Left renal pelvis (tissue), 4 donors: ENCODE measurements at places on chromosomes 16 and 17. TPM values are rescaled to one million over a fixed set of nuclear protein-coding genes. Genes with fewer than 3 reads are reported as not detected.

DNA sequence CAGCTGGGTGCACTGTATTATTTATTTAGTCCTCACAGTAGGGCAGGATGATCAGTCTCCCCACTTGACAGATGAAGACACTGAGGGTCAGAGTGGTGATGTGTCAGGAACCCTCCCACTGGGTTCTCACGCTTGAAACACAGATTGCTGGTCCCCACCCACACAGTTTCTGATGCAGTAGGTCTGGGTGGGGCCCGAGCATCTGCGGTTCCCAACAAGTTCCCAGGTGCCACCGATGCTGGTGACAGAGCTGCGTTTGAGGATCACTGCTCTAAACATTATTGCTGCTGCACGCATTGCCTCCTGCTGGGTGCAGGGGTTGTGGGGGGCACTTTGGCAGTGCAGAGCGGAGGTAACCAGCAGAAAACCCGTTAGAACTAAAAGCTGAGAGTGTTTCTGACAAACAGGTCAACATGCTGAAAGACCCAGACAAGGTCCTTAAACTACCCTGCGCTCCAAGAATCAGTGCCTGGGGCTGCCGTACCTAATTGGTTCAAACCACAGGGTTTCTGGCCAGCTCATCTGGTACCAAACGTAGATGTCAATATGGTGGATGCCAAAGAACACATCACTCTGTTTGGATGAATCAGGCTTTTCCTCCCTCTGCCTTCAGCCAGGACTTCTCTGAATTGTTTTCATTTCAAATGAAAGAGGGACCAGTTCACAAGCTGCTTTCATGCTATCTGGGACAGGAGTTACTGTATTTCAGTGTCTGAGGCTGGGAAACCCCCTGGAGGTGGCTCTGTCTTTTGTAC is 76.0 kb downstream of the ABCC1 start:
- no peak for DNase-seq

DNA sequence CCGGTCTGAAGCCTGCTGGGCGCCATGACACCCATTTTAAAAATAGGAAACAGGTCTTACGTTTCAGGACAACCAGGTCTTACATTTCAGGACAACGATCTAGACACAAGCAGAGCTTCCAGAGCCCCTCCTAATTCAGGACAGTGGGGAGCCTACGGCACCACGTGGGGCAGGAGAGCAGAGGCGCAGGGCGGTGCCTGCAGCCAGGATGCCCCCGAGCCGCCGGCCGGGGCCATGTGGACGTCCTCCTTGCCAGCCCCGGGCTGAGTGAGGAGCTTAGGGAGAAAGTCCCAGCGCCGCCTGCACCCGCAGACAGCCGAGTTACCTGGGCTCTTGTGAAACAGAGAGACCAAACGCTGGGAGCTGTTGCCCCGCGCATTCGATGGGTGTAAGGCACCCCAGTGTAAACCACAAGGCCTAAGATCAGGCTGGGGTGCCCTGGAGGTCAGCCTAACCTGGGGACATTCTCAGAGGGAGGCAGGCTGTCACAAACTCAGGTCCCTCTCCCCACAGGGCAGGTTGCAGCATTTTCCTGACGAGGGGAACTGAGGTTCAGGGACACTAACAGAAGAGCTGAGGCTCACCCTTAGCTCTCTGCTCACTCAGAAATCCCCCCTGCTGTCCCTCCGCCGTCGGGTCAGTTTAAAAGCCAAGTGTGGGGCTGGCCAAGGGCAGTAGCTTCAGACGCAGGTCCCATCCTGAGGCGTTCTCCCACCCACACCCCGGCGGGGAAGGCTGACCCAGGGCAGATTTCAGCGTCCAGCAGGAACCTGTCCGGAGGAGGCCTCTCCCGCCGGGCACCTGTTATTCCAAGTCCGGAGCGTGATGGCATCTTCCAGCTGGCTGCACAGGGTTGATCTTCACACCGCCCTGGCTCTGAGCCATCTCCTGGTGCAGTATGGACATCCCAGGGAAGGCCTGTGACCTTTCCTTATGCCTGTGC is 1.8 kb upstream of the NOTUM start:
- DNase-seq = no peak

- no peak for DNase-seq
These were observed 6.2 kb downstream of the PHF12 start for GRCh38 chr17:28944862-28945741.

DNA sequence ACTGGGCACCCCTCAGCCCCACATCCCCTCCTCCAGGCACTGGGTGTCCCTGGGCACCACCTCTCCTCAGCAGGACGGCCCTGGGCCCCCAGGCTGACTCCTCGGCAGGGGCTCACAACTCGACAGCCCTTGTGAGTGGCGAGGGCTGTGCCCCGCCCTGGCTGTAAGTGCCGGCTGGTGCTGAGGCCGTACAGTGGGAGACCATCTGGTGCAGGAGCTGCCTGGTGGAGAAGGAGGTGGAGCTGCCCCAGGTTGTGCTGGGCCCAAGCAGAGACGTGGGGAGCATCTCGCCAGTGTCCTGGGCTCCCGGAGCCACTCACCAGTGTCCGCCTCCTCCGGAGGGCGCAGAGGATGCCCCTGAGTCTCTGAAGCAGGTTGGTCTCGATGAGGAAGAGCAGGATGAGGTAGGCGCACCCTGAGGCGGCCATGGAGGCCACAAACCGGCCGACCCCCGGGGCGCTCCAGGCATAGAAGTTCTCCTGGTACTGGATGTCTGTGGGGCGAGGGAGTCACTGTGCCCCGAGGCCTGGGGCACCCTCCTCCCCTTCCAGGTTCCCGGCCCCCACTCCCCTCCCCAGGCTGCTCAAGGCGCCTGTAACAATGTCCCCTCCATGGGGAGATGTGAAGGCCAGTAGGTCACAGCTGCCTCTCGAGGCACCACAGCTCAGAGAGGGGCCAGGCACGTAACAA is 15.1 kb upstream of the RNPS1 start:
- no peak for DNase-seq

DNA sequence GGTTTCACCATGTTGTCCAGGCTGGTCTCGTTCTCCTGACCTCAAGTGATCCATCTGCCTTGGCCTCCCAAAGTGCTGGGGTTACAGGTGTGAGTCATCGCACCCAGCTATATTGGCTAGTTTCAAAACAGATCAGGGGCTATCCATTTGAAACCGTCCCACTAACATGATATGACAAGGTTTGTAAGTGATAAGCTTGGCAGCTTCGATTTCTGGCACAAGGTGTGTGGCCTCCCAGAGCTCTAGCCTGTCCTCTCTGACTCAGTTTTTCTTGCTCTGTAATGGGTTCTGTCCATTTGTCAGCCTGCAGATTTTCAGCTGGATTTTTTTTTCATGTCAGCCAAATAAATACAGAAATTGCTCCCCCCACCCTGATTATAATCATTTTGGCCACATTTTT is 31.8 kb upstream of the TENT4B start:
- no peak for DNase-seq

DNA sequence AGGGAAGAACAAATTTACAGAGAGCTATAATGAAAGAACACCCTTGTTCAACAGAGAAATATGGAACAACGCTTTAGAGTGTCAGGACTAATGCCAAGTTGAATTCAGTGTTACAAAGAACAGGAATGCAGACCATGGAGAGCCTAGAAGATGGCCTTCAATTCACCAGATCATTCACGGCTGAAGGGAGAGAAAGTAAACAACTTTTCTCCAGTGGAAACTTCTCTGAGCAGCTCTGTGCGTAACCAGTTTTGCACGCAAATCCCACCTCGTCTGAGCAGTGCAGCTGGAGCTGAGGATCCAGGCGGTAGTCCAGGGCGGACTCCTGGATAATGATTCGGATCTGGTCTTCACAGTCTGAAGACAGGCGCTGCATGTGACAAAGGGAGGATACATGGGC is 40.5 kb upstream of the CLEC18B start:
- DNase-seq = no peak

GRCh38 chr17:7557775-7558543 is 591 bp upstream of the TNFSF13 start:
- DNase-seq = no peak

DNA sequence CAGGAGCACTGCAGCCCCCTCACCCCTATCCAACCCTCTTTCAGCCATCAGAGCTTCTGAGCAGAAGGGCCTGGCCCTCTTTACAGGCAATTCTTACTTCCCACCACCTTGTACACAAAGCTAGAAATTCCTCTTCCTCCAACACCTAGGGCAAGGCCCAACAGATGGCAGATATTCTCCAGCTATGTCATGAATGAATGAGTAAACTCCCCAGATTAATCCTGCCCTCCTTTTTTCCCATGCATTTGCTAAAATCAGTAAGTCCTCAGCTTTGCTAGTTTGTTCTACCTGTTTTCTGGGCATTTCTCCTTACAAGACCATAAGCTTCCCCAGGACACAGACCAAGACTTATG is 20.4 kb upstream of the MRPS23 start:
- no peak for DNase-seq

GRCh38 chr16:1745181-1745899 is 26.0 kb downstream of the NME3 start:
- no peak for DNase-seq

DNA sequence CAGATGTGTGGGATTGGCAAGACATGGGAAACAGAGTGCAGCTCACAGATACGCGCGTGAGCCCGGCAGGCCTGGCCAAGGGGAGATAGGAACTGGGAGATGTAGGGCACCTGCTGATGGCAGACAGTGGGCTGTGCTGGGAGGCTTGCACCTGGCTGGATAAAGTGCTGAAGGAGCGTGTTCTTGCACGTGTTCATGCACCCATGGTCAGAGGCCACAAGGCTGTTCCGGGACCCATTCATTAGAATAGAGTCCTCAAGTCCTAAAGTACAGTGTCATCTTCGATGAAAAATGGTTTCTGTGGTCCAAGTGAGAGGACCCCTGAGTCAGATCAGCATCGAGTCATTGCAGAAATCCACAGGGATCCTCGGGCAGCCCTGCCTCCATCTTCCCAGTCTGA is 236.4 kb downstream of the CCDC182 start:
- DNase-seq = no peak

- no peak for DNase-seq
These were observed 20.1 kb upstream of the ZNF423 start for GRCh38 chr16:49875806-49876715.

DNA sequence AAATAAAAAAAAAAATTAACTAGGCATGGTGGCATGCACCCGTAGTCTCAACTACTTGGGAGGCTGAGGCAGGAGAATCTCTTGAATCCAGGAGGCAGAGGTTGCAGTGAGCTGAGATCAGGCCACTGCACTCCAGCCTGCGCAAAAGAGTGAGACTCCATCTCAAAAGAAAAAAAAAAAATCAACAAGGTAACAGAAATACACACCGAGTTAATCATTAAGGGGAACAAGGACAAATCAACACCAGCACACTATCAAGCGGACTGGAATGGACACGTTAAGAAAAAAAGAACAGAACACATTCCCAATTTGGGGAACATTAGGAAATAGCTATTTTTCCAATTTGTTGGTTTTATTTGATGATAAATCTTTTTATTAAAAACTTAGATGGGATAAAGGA is 28.4 kb upstream of the GLG1 start:
- DNase-seq = no peak

GRCh38 chr16:3023415-3023668 is 400 bp downstream of the HCFC1R1 start:
- no peak for DNase-seq

DNA sequence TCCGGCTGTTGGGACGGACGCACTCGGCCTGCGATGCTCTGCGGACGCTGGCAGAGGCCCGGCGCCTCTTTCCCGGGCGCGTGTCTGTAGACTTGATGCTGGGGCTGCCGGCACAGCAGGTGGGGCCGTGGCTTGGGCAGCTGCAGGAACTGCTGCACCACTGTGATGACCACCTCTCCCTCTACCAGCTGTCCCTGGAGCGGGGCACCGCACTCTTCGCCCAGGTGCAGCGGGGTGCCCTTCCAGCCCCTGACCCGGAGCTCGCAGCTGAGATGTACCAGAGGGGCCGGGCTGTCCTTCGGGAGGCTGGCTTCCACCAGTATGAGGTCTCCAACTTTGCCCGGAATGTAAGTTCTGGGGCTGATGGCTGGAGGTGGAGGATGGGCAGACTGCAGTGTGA is 3.5 kb downstream of the RSAD1 start:
- no peak for DNase-seq

DNA sequence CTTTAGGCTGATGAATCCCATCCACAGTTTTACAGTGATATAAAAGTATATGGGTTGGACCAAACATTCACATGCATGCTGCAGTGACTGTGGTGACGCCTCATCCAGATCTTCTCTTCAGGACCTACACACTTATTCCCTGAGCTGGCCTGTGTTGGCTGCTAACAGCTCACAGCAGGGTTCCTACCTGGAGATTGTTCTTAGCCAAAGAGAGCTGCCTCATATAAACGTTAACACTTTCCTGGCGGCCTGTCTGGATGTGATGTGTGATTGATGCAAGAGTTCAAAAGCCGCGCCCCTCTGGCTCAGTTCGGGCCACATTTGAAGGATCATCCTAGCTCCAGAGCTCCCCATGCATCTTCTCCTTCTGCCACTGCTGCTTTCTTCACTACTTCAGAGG is 93.0 kb upstream of the NETO2 start:
- no peak for DNase-seq

- no peak for DNase-seq
These were observed 30.1 kb downstream of the VPS35 start for GRCh38 chr16:46658925-46659324.

DNA sequence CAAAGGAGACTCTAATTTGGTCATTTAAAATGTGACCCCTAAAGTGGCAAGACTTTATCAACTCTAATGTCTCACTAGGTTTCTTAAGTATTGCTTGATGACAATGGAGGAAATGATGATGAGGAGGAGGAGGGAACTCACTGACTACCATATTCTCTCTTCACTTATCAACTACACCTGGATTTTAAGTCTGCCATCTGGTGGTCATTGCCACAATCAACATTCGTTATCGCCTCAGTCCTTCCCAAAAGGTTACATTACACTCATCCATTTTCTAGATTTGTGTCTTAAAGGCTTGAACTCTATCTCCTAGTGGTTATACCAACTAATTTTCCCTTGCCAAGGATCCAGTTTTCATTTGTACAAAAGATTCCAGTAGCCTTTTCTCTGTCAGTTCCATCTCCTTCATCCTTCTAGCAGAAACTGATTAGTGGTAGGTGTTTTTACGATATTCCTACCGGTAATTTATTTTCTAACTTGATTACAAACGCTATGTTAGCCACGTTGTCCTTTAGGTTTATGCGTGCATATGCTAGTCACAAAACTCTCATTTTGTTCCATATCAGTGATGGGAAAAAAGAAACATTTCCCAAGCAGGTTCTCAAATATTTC is 114.6 kb upstream of the NOG start:
- DNase-seq = no peak

Gene ETV4
- 34.6 TPM for polyA plus RNA-seq

Gene C16orf95
- polyA plus RNA-seq = 2.5 TPM

Gene ABCC6
- polyA plus RNA-seq = 22.1 TPM

Gene PMFBP1
- 5.8 TPM for polyA plus RNA-seq

Gene CD79B
- polyA plus RNA-seq = 1.2 TPM

Gene BIRC5
- polyA plus RNA-seq = 26.6 TPM
